Psoas muscle (tissue), 8 donors: ENCODE measurements at places on chromosomes 7 and 10. TPM values are rescaled to one million over a fixed set of nuclear protein-coding genes. Genes with fewer than 3 reads are reported as not detected.
A peak's percentile ranks its signal among the peaks of the same experiment; 100 is the strongest.

DNA sequence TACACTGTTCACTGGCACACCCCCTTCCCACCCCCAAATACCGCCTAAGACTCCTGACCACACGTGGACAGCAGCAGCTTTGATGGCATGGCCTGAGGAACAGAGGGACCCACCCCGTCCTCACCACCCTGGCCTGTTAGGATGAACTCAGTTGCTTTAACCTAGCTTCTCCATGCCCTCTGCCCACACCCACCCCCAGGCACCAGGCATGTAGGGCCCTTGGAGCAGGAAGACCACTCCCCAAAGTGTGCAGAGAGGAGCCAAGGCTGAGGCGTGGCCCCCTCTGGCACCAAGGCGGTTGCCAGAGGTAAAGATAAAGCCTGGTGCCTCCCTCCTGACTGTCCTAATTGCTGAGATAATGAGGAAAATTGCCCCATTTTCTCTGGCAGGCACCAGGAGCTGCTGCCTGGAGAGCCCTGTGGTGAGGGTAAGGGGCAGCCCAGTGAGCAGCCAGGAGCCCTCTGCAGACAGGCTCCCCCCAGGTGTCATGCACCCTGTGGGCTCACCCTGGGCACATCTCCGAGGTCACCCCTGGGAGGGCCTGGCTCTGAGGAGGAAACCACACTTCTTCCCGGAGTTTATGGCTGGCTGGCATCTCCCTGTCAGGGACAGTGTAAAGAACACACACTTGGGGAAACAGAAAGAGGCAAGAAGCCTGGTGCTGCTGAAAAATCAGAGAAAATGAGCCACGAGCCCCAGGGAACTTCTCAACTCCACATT is 47.7 kb downstream of the LRRC20 start:
- no peak for DNase-seq

GRCh38 chr7:112238852-112239610 is 32.5 kb downstream of the ZNF277 start:
- no peak for DNase-seq

DNA sequence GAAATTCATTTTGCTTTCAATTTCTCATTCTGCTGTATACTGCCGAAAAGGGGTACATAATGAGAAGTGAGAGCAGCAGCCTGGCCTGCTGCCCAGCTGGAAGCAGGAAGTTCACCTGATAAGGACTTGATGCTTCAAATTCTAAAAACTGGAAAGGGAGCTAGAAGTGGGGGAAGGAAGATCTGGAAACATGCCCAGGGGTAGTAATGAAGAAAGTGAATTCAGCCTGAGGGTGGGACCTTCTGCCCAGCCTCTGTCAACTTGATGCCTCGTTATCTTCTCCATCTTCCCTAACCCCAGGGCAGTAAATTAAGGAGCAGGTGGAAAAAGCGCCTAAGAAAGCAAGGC is 69.4 kb downstream of the ARMH3 start:
- no peak for DNase-seq

- DNase-seq, result no peak
Observed at GRCh38 chr10:21934307-21934706, 69.2 kb downstream of the DNAJC1 start.

- no peak for DNase-seq
Observed at GRCh38 chr7:20013536-20013935, 203.6 kb downstream of the MACC1 start.

DNA sequence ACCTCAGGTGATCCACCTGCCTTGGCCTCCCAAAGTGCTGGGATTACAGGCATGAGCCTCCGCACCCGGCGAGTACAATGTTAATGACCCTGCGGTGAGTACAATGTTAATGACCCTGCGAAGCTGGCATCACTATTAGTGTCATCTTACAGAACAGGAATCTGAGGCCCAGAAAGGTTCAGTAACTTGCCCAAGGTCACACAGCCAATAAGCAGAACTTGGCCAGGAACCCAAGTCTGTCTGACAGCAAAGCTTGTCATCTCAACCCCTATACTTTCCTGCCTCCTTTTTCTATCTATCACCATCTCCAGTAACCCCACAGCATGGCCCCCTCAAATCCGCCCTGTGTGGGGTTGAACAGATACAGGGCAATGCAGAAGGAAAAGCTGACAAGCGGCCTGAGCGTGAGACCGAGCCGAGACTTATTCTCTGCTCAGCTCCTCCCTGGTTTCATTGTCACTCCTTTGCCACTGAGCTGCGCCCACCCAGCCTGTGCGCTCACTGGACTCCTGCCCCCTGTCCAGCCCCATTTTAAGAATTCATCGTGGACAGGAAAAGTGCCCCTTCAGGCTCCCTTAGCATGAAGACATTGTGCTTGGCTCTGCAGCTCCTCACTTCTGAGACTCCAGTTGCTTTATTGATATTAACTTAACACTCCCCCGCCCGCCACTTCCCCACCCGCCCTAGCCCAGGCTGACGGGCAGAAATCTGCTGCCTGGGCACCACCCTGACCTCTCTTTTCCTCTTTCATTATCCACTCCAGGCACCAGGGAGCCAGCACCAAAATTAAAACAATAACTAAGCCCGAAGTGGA is 58.1 kb upstream of the LBX1 start:
- DNase-seq, result no peak

DNA sequence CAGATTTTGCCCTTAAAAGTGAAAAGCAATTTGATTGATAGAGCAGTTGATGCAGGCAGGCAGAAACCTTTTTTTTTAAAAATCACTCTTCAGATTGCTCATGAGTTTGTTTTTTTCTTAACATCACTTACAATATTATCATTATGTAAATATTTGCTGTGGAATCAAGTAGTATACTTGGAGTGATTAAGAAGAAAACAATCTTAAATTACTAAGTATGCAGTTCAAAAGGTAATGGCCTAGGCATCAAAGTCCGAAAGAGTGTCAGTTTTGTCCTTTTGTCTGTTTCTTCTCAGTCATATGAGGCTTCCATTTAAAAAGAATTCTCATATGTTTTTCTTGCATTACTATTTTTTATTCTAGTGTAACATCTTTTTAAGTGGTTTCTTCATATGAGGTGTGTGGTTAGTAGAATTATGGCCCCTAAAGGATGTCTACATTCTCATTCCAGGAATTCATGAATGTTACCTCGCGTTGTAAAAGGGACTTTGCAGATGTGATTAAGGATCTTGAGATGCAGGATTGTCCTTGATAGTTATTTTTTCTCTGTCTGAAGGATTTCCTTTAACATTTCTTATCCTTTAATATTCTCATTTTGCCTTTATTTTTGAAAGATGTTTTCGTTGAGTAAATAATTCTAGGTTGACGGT is 44.0 kb downstream of the BICC1 start:
- no peak for DNase-seq

GRCh38 chr7:18903695-18904094 is 213.7 kb downstream of the TWIST1 start:
- DNase-seq, result no peak

GRCh38 chr10:75468612-75469005 is 37.2 kb downstream of the LRMDA start:
- peak; percentile 50 for DNase-seq

GRCh38 chr10:120098232-120098930 is 205.9 kb downstream of the SEC23IP start:
- no peak for DNase-seq

GRCh38 chr7:139648941-139649425 is 125.5 kb downstream of the CLEC2L start:
- no peak for DNase-seq

- no peak for DNase-seq
Observed at GRCh38 chr10:96643920-96644319, 57.1 kb upstream of the TM9SF3 start.

DNA sequence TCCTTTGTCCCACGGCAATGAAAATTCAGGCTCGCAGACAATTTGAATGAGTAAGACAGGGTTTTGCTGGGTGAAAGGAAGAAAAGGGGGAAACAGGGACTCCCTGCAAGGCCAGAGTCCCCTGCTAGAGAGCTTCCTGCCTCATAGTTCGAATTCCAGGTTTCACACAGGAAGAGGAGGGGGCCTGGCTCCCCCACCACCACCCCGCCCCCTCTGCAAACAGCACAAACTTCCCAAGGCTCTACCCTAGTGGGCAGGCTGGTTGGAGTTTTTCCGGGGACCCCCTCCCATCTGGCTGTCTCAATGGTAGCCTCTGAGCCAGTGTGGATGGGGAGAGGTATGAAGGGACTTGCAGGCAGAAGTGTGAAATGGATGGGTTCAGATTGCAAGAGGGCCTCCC is 57.4 kb upstream of the NEBL start:
- no peak for DNase-seq

DNA sequence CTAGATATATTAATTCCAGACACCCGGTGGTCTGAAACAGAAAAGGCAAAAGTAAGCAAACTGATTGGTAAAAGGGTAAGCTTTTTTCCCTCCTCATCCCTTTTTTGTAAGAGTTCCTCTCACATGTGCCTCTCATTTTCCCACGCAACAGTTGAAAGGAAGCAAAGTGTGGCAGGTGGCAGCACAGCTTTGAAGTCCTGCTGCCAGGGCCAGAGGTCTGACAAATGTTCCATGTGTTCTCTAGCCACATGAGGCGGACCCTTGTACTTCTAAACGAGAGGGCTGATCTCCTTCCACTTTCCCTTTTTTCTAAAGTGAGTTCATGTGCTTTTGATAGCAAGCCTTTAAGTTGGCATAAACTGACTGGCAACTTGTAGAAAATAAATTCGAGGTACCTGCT is 217.5 kb downstream of the POLR1F start:
- DNase-seq, result no peak

GRCh38 chr10:90304533-90304932 is 553.3 kb downstream of the HTR7 start:
- no peak for DNase-seq

GRCh38 chr7:17878627-17879026 is 61.7 kb downstream of the SNX13 start:
- DNase-seq, result no peak

GRCh38 chr10:122252805-122253204 is 18.3 kb upstream of the BTBD16 start:
- no peak for DNase-seq

DNA sequence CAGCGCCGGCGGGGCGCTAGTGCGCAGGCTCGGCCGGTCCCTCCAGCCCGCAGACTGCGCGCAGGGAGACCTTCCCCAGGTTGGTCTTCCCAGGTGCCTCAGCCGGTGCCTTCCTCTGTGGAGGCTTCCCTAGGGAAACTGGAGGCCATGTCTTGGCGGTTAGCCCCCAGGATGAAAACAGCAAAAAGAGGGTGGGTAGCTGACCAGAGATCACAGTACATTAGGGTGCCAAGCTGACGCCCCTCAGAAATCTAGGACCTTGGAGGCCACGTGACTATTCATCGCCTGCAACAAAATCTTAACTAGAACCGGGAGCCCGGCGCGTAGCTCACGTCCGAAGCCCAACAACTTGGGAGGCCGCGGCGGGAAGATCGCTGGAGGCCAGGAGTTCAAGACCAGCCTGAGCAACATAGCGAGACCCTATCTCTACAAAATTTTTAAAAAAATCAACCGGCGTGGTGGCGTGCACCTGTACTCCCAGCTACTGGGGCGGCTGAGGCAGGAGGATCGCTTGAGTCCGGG is 327 bp upstream of the FIS1 start:
- DNase-seq, result no peak

GRCh38 chr7:96052860-96053470 is 268.9 kb downstream of the SLC25A13 start:
- no peak for DNase-seq

DNA sequence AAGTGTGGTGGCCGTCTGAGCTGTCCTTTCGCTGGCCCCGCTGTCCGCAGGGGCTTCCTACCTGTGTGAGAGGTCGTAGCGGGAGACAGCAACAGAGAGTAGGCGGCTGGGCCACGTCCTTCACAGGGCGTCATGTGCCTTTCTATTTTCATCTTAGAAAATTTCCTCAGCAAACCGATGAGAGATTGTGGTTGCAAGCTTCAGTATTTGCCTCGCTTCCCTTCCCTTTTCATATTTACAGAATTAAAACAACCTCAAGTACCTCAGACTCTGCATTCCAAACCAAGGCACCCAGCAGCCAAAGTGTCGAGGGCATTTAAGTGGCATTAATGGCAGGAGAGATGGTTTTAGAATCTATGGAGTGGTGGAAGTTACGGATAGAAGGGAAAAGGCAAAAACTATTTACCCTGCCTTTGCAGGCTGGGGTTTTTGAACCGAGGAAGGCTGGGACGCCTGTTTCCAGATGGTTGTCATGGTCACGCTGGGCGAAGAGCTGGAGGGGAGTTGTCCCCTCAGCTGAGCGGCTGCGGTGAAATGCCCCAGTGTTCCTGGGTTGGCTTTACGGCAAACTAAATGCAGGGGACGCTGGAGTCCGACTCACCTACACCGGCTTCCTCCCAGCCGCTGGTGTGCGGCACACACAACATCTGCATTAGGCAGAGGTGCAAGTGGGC is 41.9 kb downstream of the WIPI2 start:
- peak; percentile 41 for DNase-seq

DNA sequence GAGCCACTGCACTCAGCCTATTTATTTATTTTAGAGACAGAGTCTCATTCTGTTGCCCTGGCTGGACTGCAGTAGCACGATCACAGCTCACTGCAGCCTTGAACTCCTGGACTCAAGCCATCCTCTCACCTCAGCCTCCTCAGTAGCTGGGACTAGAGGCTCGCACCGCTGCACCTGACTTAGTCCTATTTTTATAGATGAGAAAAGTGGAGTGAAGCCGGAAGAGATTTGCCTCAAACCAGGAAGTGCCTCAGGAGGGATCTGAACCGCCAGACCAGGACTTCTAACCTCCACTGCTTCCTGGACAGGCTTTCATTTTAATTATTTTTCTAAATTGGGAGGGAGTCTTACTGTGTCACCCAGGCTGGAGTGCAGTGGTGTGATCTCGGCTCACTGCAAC is 17.5 kb upstream of the CLIP2 start:
- no peak for DNase-seq

DNA sequence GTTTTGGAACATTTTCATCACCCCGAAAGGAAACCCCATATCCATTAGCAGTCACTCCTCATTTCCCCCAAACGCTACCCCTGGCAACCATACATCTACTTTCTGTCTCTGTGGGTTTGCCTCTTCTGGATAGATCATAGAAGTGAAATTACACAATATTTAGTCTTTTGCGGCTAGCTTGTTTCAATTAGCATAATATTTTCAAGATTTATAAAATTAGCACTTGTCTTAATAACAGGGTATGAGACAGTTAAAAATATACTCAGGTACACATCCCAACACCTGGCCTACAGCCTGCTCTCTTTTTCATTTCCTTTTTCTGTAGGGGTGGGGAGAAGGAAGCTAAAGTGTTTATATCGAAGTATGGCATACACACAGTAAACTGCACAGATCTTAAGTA is 81.4 kb upstream of the LRGUK start:
- DNase-seq, result no peak

- no peak for DNase-seq
Observed at GRCh38 chr7:115754226-115754625, 276.3 kb downstream of the TFEC start.

ZPBP gene
- polyA plus RNA-seq, result not detected

WIPF3 gene
- polyA plus RNA-seq, result 17.4 TPM

PLPP4 gene
- polyA plus RNA-seq, result not detected

LIPJ gene
- 0.04 TPM for polyA plus RNA-seq

PMPCB gene
- 52.0 TPM for polyA plus RNA-seq

CLCN1 gene
- polyA plus RNA-seq, result 0.73 TPM

GHRHR gene
- 0.03 TPM for polyA plus RNA-seq

TMEM178B gene
- 0.13 TPM for polyA plus RNA-seq

GPR22 gene
- polyA plus RNA-seq, result 0.01 TPM

LFNG gene
- 1.3 TPM for polyA plus RNA-seq

ACTL6B gene
- polyA plus RNA-seq, result not detected

ITIH2 gene
- polyA plus RNA-seq, result not detected

LRIT1 gene
- polyA plus RNA-seq, result not detected

SLC18A3 gene
- not detected for polyA plus RNA-seq
